ENCODE measurements at places on chromosomes 6 and 20. TPM values are rescaled to one million over a fixed set of nuclear protein-coding genes. Genes with fewer than 3 reads are reported as not detected.

GRCh38 chr6:79269877-79270276 is 35.4 kb upstream of the HMGN3 start:
- DNase-seq, result no peak

- DNase-seq, result no peak
Observed at GRCh38 chr6:46288835-46289234, 118.1 kb upstream of the ENPP5 start.

DNA sequence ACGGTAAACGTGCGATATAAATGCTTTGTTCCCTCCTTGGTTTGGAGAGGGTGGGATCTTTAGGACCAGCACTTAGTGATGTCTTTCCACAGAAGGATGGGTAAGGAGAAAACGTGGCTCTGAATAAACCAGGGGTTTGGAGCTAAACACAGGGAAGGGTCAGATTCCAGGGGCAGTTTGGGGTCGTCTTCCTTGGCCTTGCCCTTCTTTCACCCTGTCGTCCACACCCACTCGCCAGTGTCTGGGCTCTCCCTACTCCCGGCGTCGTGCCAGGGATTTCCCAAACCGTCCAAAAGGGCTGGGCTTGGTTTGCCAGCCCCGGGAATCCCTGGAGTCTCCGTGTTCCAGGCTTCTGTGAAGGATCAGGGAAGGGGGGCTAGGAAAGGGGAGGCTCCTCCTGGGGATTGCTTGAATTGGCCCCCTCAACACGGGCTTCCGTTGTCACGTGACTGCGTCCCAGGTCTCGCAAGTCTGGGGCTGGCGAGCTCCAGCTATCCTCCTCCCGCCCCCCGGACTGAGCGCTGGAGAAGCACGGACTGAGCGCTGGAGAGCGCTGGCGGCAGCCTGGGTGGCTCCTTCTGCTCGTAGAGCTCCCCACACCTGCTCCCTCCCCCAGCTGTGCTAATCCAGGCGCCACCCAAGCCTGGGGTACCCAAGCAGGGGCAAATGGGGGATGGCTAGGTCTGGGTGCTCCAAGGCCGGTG is 9.4 kb upstream of the ARMC12 start:
- DNase-seq, result peak; percentile 89

DNA sequence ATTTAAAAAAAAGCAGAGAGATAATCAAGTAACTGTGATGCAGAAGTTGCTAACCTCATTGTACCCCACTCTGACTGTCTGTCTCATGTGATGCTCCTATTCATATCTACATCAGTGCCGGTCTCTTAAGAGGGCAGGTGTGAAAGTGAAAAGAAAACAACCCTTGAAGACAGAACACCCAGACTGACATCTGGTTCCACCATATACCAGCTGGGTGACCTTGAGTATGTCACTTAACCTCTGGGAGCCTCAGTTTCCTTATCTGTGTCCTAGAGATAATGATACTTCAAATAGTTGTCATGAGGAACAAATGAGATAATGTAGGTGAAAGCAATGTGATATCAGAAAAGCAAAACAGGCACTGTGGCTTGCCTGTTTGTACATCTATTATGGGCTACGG is 426.8 kb upstream of the SOX4 start:
- no peak for DNase-seq

- no peak for DNase-seq
Observed at GRCh38 chr6:44422531-44422930, 35.0 kb downstream of the CDC5L start.

GRCh38 chr6:2839195-2839981 is 2.3 kb downstream of the SERPINB1 start:
- no peak for DNase-seq

DNA sequence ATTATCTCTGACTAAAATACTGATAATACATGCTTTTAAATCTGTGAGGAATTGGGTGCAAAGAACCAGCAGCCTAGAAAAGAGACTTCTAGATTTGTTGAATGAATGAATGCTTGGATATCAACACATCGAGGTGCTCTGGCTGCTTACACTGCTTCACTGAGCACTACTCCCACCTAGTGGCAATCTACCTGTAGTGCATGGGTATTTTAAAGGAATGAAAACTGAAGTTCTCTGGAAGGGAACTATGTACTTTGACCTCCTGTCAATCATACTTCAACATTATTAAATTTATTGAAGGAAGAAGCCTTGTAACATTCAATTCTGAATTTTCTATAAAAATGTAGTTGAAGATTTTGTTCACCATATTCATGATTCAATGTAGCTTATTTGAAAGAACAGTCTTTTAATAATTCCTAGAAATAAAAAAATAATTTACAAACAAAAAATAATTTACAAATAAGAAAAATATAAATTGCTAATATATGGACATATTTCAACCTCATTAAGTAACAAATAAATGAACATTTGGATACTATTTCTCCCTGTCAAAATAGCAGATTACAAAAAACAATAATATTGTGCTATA is 111.2 kb upstream of the MMS22L start:
- peak; percentile 66 for DNase-seq

- DNase-seq, result no peak
Observed at GRCh38 chr20:63057171-63058117, 50.7 kb upstream of the BHLHE23 start.

DNA sequence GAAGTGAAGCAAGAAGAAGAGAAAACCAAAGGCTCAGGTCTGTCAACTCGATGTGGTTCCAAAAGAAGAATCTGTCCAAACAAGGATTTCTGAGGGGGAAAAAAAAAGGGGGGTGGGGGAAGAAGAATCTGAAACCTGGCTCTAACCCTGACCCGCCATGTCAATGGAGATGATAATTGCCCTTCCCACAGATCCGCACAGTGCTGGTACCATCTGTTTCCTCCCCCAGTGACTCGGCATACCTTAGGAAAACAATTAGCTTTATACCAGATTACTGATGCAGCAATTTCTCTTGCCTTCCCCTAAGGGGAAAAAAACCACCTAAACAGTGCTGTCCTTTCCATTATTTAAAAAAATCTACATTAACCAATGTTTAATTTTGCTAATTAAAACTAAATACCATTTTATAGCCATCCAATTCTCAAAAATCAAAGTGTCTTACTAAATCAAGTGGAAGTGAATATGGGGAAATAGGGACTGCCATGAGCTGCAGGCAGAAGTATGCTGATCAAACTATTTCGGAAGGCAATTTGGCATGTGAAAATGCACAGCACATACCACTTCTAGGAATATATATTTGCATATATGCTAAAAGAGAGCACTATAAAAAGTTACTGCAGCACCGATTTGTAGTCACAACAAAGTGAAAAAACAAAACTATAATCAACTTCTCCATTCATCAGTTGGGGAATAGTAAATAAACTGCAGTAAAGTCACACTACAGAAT is 46.8 kb downstream of the MAP7 start:
- no peak for DNase-seq

KIFC1 gene
- 58.6 TPM for total RNA-seq

FAM83C gene
- not detected for total RNA-seq
